ENCODE measurements at places on chromosomes 3 and 15.

DNA sequence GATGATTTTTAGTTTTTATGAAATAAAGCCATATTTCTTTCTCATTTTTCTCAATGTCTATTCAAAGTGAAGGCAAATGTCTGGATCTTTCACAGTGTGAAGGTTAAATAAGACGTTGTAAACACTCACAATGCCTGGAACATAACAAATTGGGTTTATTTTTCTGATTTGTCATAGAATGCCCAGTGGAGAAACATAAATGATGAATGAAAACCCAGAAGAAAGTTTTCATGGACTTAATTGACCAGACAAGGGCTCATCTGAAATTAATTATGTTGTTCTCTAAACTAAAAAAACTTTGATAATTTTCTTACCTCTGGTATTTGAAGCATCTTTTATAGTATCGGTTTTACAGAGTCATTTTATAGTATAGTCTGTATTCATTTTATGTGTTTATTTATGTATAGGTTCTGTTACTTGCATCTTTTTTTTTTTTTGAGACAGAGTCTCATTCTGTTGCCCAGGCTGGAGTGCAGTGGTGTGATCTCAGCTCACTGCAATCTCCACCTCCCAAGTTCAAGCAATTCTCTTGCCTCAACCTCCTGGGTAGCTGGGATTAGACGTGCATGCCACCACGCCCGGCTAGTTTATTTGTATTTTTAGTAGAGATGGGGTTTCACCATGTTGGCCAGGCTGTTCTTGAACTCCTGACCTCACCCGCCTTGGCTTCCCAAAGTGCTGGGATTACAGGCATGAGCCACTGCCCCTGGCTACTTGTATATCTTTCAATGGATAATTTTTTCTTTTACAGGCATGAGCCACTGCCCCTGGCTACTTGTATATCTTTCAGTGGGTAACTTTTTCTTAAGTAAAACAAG is 15.1 kb upstream of the BNIP2 start:
- no peak for DNase-seq

GRCh38 chr15:39204031-39204430 is 376.8 kb upstream of the THBS1 start:
- no peak for DNase-seq

- DNase-seq = no peak
Observed at GRCh38 chr3:55060896-55061719, 133.2 kb upstream of the LRTM1 start.

DNA sequence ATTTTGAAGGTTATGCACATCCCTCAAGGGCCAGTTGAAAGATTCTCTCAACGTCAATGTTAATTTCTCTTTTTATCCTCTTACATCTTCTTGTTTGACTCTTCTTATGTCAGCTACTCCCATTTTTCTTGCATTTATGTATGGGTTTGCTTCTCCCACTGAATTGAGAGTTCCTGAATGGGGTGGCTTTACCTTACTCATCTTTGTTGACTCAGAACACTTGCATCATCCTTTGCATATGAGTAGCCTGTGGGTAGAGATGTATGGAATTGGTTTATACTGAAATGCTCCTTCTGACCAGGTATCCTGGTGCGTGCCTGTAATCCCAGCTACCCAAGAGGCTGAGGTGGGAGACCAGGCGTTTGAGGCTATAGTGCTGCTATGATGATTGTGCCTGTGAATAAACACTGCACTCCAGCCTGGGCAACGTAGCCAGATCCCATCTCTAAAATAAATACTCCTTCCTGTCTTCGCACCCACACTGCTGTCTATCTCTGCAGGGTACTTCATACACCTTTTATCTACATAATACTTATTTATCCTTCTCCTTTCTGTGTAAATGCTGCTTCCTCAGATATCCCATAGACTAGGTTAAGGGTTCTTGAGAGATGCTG is 123.6 kb upstream of the DPH6 start:
- no peak for DNase-seq

DNA sequence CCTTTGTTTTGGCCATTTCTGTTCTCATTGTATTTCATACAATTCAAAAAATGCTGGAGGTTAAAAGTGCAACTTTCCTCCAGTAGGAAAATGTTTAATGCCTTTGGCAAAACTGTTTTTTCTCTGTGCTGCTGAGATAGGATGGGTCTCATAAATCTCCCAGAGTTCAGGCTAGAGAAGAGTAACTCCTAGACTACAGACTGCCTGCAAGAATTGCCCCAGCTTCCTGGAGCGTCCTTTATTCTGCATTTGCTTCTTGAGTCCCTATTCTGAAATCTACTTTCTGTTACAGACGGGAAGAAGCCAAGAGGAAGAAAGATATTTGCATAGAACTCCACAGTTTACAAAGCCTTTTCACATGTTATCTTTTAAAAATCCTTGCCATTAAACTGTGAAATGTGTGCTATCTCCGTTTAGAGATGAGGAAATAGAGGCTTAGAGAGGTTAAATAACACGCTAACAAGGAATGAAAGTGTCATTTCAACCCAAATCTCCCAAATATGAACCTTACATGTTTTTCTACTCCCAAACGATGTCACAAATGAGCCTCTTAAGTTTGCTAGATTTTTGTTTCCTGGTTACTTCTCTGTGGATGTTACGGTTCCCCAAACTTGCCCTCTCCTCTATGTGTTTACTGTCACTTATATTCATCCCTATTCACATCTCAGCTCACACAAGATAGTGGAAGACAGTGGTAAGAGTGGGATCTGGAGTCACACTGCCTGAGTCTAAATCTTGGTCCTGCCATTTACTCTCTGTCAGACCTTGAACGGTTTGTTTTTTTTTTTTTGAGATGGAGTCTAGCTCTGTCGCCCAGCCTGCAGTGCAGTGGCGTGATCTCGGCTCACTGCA is 17.4 kb downstream of the NANOGP8 start:
- no peak for DNase-seq

All from GM19239 (cell line).